SK-MEL-5 (cell line): ENCODE measurements at places on chromosomes 1 and 21. TPM values are rescaled to one million over a fixed set of nuclear protein-coding genes. Genes with fewer than 3 reads are reported as not detected.

DNA sequence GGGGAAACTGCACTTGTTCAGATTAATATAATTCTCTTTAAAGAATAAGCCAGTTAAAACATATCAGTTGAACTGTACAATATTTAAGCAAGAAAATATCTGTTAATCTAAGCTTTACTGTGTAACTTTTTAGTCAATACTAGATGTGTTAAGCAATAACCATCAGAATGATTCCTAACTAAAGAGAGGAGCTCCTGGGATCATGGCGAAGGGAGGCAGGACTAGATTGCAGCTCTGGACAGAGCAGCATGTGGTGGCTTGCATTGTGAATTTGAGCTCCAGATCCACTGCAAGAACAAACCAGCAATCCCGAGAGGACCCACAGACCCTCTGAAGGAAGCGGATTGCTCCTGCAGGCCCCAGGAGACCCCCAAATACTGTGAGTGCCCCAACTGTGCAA, 21.9 kb downstream of the LYST start:
- no peak for DNase-seq

GRCh38 chr1:59691261-59691660, 123.5 kb upstream of the HOOK1 start:
- DNase-seq = no peak

The LYPLAL1 gene
- total RNA-seq = 29.8 and 49.6 TPM in 2 replicates

DNA sequence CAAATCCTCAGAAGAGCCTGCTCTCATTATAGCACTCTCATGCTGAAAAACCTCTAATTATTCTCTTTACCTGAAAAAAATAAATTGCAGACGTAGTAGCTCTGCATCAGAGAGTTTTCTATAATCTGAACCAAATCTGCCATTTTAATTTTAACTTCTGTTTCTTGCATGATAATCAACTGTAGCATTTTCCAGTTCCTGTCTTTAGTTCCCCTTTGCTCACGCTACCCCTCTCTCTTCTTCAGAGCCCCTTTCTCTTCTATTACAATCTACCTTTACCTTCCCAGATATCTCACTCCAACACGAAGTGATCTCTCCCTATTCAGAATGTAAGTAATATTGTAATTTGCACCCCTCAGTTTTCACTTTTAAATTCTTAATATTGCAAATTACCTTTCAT, 31.4 kb downstream of the FMO1 start:
- no peak for DNase-seq

The PLA2G2C gene
- not detected in 2 replicates for total RNA-seq

The CFHR4 gene
- total RNA-seq = 0.11 TPM in 1 of 2 replicates, not detected in the other

The FTCD gene
- 0.11 TPM in 1 of 2 replicates, not detected in the other for total RNA-seq

The IL12RB2 gene
- total RNA-seq = 28.6 and 29.8 TPM in 2 replicates

- no peak for DNase-seq
These were observed 37.1 kb upstream of the CD55 start for GRCh38 chr1:207284209-207284897.

The RAB7B gene
- total RNA-seq = 2.6 and 3.4 TPM in 2 replicates

DNA sequence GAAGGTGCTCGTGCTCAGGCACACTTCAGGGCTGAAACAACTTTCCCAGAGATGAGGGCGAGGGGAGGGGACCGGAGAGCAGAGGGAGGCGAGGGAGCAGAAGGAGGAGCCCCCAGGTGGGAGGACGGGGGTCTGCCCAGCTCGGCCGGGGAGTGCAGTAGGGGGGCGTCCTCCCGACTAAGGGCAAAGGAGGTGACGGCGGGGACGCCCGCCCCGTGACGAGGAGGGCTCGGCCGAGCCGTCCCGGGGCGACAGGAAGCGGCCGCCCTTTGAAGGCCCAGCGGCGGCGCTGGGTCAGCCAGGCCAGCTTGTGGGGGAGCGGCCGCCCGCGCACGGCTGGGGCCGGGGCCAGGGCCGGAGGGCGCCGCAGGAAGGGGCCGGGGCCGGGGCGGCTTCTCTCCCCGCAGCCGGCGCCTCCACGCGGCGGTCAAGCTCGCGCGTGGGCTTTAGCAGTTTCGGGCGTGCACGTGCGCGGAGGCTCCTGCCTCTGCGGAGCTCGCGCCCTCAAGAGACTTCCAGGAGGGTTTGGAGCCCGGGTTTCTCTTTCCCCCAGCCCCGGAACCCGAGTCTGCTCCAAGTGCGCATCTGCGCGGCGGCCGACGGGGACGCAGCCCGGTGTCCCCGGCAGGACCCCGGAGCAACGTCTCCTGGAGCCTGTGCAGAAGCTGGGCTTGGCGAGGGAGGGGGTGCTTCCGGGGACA, 100.8 kb upstream of the SLC45A1 start:
- DNase-seq = no peak

The OR6N1 gene
- not detected in 2 replicates for total RNA-seq

- DNase-seq = no peak
These were observed 157.8 kb downstream of the KCNT2 start for GRCh38 chr1:196450143-196451095.
